ENCODE measurements at places on chromosomes 7 and 10.

GRCh38 chr7:44080118-44080517, 2.2 kb downstream of the POLM start:
- DNase-seq, result no peak

DNA sequence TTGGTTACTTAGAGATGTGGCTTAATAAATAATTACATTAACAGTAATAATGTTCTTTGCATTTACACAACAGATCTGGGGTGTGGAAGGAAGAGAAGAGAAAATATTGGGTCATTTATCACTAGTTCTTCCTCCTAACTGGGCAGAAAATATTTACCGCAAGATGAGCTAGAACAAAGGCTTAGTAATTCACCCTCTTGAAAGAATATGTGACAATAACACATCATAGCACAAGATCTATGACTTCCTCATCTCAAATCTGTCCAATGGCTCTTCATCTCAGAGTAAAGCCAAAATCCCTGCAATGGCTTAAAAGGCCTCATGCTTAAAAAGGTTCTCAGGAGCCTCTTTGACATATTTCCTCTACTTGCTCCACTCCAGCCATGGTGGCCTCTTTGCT, 178.6 kb downstream of the ZNF438 start:
- no peak for DNase-seq

DNA sequence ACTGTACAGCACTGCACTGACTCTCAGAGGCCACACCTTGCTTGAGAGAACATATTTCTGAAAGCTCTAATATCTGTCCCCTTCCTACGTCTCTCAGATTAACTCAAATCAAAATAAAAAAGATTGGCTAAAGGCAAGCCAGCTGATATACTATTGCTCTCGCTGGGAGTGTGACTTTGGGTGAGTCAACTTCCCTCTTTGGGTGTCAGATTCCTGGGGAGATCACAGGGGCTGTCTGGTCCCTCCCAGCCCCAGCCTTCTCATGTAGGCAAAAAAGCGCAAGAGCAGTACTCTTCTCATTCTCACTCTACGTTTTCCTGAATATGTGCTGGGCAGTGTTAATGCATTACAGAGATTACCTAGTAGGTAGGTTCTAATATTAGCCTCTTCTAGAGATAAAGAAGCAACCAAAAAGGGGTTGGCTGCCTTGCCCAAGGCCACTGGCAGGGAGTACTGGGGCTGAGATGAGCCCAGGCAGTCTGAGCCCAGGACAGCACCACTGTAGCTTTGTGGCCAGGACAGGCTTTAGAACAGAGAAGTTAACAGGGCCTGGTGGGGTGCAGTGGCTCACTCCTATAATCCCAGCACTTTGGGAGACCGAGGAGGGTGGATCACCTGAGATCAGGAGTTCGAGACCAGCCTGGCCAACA, 9.1 kb upstream of the DENND2A start:
- DNase-seq, result no peak

GRCh38 chr7:16945372-16945771, 63.6 kb upstream of the AGR3 start:
- DNase-seq, result no peak
